ENCODE measurements at places on chromosomes 2 and 18. TPM values are rescaled to one million over a fixed set of nuclear protein-coding genes. Genes with fewer than 3 reads are reported as not detected.

- DNase-seq, result no peak
Observed at GRCh38 chr2:57809230-57809629, 237.4 kb upstream of the VRK2 start.

GRCh38 chr18:13616525-13617035 lies 109.8 kb downstream of the FAM210A start:
- no peak for DNase-seq

DNA sequence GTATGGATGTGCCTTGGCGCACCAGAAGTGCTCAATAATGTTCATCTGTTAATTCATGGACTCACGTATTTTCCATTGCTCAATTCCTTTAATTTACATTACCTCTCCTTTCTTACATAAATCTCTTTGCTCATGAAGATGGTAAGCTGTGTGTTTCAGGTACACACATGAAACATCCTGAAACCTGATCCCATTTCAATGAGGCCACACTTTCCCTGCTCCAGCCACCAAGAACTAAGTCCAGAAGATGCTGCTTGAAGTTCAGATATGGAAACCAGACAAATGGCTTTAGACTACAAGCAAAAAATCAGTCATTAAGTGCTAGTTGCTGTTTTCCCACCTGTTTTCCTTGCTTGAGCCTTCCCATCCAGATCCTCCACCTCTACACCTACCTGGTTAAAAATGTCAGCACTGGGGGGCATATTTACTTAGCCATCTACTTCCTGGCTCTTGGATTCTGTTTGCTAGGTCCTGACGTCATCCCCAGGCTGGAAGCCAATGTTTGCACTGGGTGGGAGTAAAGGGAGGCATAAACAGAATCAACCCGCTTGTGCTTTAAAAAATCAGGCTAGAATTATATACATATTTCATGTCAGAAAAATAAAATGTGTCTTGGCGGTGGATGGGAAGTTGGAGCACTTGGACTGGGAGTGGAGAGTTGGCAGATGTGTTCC lies 309.7 kb downstream of the OSR1 start:
- DNase-seq, result no peak

DNA sequence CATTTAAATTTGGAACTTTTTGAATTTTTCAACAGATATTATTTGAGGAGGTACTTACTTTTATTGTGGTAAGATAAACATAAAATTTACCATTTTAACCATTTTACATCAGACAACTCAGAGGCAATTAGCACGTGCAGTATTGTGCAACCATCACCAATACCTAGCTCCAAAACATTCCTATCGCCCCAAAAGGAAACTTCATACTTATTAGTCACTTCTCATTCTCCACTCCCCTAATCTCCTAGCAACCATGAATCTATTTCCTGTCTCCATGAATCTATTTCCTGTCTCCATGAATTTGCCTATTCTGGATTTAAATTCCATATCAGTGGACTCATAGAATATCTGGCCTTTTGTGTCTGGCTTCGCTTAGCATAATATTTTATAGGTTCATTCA lies 69.9 kb upstream of the FAM136A start:
- DNase-seq, result no peak

DNA sequence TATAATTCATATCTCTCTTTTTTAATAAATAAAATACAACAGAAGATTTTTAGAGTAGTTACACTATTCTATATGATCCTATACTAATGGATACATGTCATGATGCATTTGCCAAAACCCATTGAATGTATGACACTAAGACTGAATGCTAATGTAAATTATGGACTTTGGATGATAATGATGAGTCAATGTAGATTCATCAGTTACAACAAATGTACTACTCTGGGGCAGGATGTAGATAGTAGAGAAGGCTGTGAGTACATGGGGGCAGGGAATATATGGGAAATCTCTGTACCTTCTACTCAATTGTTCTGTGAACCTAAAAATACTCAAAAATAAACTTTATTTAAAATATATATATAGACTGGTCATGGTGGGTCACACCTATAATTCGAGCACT lies 45.6 kb upstream of the NEDD4L start:
- DNase-seq, result no peak

GRCh38 chr2:70655786-70656185 lies 102.2 kb upstream of the TGFA start:
- DNase-seq, result no peak

DNA sequence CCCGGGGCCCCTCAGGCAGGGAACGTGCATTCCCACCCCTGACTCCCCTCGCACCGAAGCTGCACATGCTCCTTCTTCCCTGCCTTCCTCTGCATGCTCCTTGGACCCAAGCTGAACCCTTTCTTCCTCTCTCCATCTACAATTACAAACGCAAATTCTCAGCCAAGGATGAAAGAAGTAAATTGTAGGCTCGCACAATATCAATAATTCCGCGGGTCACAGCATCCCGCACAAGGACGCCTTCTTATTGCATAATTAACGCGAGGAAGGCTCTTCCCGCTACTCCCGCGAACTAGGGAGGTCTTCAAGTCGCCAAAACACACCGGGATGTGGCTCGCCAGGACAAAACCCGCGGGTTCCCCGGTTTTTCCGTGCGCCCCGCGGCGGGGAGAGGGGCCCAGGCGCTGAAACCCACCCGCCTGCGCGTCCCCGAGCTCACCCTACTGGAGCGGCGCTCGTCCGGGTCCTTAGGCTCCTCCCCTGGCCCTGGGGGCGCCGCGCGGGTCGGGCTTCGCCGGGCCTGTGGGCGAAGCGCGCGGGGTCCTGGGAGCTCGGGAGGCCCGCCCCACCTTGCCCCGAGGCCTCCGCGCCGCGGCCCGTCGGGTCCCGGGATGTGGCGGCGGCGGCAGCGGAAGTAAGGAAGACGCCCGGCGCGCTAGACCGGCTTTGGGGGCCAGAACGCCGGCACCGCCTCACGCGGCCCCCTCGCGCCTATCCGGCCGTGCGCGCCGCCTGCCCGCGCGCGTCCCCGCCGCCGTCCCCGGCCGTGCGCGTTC lies at the start of gene CHST10:
CHST10 (minus strand) TSS at position 734 of the 776 bp plus-strand sequence. CDS start 10,993 bp downstream, outside the sequence.
- no peak for DNase-seq

DNA sequence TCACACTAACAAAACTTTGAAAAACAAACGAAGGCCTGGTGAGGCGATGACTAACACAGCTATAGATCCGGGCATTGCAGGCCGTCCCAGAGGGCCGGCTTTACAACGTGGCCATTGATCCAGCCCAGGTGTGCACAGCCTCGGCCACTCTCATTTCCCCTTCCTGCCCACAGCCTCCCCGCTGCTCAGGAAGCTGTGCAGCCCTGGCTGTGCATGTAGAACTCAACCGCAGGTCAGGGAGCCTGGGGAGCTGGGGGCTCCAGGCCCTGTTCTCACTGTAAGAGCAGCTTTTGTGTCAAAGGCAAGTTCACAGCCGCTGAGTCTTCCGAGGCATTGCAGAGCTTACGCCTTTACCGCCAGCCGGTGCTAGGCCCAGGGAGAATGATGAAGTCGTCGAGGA lies 87.2 kb downstream of the LONRF2 start:
- DNase-seq, result no peak

CMPK2 gene
- 1.0 TPM for total RNA-seq

- DNase-seq, result no peak
Observed at GRCh38 chr2:106085181-106085940, 108.7 kb downstream of the UXS1 start.

DNA sequence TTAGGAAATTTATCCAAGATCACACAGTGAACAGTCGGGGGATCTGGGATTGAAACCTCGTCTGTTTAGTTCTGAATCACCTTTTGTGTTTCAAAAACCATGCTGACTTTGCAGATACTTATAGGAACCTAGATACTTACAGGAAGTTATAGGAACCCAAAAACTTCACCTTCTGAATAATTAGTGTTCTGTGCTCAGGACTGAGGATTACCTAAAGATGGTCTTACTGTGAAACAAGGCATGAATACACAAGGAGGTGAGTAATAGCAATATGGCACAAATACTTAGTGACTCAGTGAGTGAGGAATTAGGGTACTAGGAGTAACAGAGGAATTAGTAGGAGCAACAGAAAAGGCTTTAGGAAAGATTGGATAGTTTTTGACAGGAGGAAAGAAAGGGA lies 145.5 kb downstream of the LRATD1 start:
- no peak for DNase-seq

DNA sequence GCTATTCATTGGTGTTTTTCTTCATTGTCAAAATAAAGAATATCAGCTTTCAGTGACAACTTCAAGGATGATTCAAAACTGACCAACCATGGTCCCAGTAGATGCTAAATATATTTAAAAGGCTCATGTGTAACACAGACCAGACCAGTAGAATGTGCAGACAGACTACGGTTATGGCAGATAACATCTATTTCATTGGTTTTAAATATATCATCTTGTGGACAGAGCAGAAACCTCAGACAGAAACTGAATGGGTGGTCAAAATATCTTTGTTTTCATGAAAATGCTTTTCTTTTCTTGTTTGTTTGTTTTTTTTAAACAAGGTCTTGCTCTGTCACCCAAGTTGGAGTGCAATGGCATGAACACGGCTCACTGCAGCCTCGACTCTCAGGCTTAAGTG lies 107.4 kb upstream of the CREB1 start:
- no peak for DNase-seq

PDE1A gene
- 2.3 TPM for total RNA-seq

CXCR4 gene
- total RNA-seq, result 6.8 TPM

- no peak for DNase-seq
Observed at GRCh38 chr2:239826376-239826775, 198.8 kb downstream of the NDUFA10 start.

DNA sequence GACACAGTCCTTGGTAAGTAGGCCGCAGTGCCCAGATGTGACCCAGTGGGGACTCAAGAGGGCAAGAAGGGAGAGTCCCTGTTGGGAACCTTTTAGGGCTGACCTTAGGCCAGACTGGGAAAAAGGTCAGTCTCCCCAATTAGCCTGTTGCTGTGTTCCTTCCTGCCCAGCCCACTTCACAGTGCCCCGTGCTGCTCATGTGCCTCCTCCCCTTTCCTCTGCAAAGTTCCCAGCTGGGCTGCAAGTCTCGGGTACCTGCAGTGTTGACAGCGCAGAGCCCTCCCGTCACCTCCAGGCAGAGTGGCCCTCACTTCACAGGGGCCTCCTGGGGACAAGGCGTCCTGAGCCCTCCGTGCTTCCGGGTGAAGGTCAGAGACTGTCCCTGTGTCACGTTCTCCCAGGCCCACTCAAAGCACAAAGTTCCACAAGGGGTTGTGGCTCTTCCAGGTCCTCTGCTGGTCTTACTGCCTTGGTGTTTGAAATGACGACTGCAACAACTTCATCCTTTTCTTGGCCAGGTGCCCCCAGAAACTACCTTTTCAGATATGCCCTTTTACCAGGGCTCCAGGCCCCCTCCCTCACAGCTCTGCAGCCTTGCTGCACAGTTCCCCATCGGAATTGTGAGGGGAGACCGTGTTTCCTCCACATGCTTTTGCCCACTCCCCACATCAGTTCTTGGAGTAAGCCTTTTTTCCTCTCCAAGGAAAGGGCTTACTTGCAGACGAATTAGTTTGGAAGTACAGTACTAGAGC lies 225.8 kb downstream of the ALPK2 start:
- DNase-seq, result no peak

DNA sequence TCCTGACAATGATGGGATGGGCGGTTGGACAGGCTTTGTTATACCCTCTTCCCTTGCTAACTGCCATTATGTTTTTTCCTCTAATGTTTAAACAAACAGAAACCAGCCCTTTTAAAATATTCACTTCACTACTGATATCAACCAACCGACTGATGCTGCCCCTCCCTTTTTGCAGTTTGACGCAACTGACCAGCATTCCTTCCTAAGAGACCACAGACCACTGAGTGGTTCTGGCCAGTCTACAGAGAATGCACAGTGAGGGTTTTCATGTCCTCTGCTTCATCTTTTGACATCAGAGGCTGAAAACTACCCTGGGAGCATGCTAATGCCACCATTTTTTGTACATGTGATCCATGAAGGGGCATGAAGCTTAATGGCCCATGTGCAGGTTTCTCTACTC lies 85.3 kb downstream of the CYP26B1 start:
- no peak for DNase-seq

DNA sequence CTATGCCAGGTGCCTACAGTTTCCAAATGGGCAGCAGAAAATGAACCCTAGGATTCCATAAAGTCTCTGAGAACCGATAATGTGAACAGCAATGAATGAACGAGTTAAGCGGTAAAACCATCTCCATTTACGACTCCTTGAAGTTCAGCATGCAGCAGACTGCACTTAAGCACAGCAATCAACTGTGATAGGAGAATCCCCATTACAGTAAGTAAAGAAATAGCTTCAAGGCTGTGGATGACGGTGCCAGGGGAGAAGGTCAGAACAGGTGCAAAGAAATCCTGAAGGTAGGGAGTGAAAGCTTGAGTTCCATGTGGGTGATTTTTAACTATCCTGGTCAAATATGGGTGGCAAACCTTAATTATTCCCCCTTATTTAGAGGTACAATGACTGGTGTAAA lies 444.4 kb downstream of the NCKAP5 start:
- DNase-seq, result no peak

FAM124B gene
- total RNA-seq, result 5.2 TPM

IL1RL1 gene
- 6.6 TPM for total RNA-seq

RNPEPL1 gene
- 70.8 TPM for total RNA-seq

- no peak for DNase-seq
Observed at GRCh38 chr2:172403402-172403801, 24.0 kb upstream of the ITGA6 start.

GRCh38 chr2:72205504-72205881 lies 57.8 kb upstream of the CYP26B1 start:
- no peak for DNase-seq

Data from suprapubic skin (tissue), 4 donors.